ENCODE measurements at places on chromosomes 3 and 15.

- no peak for DNase-seq
These were observed 42.6 kb downstream of the MYZAP start for GRCh38 chr15:57634290-57634689.

GRCh38 chr3:100141586-100141985, 27.3 kb upstream of the FILIP1L start:
- peak; percentile 75 for DNase-seq

- no peak for DNase-seq
These were observed 85.8 kb downstream of the CFAP20DC start for GRCh38 chr3:58963928-58964503.

GRCh38 chr15:98858610-98859023, 149.0 kb downstream of the PGPEP1L start:
- no peak for DNase-seq

DNA sequence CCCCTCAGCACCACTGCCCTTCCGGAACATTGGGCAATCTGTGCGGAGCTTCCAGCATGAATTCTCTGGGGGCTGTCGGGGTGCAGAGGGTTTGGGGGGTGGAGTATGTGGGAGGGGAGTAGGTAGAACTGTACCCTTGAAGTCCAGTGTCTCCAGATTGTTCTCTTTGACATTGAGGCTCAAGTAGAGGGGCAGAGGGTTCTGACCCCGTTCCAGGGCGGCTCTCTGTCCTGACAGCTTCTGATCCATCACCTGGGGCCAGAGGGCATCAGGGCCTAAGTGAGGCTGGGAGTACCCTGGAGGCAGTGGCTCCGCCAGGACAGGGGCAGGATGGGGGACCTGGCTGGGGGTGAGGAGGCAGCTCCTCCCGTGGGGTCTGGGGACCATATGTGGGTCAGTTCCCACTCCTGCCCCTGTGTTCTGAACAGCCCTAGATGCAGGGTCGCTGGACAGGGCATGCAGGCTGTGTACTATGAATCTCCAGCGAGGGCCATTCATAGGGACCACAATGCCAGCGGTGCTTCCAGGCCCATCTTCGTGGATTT, 22.1 kb downstream of the PLA2G4D start:
- no peak for DNase-seq

- DNase-seq = no peak
These were observed 454.6 kb upstream of the ARPP21 start for GRCh38 chr3:35184775-35185174.

- DNase-seq = no peak
These were observed 844.9 kb upstream of the SEMA6D start for GRCh38 chr15:46872286-46872980.

DNA sequence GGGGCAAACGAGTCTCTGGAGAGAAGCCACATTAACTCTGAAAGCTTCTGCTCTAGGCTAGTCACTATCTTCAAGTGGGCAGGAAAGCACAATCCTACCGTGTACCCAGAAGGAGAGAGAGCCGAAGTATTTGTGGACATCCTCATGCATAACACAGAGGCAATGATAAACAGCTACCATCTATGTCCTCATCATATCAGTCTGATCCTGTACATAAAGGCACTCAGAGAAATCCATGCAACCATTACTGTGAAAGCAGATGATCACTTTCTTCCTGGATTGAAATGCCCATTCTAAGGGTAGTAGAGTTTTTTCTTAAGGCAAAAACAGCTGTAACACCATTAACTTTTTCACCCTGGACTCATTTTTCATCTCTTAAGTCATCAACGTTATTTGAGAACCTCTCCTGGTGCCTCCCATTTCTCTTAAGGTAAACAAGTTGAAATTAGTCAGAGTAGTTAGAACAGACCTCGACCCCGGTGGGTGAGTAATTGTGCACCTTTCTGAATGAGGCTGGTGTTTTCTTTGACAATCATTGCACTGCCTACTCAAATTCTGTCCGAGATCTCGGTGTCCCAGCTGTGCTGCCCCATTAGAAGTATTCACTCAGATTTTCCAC, 327.4 kb downstream of the SHQ1 start:
- DNase-seq = no peak

- no peak for DNase-seq
These were observed 77.9 kb upstream of the DCLK3 start for GRCh38 chr3:36842275-36842674.

GRCh38 chr15:76328958-76329357, 7.6 kb upstream of the ISL2 start:
- no peak for DNase-seq

- DNase-seq = no peak
These were observed 29.8 kb upstream of the PLXNA1 start for GRCh38 chr3:126952983-126953660.

- no peak for DNase-seq
These were observed 28.1 kb downstream of the CYP11A1 start for GRCh38 chr15:74339371-74339770.

GRCh38 chr3:55902221-55902900, 415.3 kb upstream of the WNT5A start:
- DNase-seq = no peak

- no peak for DNase-seq
These were observed 493.9 kb upstream of the ZNF385D start for GRCh38 chr3:22244761-22245521.

DNA sequence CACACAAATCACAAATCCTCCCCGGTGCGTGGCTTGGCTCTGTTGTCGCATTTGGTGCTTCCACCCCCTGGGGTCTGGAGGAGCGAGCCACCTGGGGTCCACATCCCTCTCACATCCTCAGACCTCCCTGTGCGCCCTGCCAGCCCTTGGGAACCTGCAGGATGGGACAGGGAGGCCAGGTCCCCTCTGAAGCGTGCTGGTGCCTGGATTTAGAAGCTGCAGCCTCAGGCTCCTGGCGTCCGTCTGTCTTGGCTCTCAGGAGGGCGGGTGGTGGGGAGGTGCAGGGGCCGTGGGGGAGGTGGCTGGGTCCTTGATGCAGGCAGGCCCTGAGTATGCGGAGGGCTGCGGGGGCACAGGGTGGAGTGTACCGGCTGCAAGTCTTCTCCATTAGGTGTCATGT, 38.4 kb downstream of the RGMA start:
- DNase-seq = no peak

- no peak for DNase-seq
These were observed 46.4 kb downstream of the ST3GAL6 start for GRCh38 chr3:98809557-98809956.

- no peak for DNase-seq
These were observed 857.3 kb downstream of the NAALADL2 start for GRCh38 chr3:175716446-175716845.

- DNase-seq = peak; percentile 57
These were observed 62.7 kb downstream of the PDE8A start for GRCh38 chr15:85044251-85044853.

GRCh38 chr15:75182187-75183131, 19.2 kb upstream of the C15orf39 start:
- DNase-seq = no peak

- DNase-seq = no peak
These were observed 121.7 kb upstream of the TPM1 start for GRCh38 chr15:62920682-62921502.

DNA sequence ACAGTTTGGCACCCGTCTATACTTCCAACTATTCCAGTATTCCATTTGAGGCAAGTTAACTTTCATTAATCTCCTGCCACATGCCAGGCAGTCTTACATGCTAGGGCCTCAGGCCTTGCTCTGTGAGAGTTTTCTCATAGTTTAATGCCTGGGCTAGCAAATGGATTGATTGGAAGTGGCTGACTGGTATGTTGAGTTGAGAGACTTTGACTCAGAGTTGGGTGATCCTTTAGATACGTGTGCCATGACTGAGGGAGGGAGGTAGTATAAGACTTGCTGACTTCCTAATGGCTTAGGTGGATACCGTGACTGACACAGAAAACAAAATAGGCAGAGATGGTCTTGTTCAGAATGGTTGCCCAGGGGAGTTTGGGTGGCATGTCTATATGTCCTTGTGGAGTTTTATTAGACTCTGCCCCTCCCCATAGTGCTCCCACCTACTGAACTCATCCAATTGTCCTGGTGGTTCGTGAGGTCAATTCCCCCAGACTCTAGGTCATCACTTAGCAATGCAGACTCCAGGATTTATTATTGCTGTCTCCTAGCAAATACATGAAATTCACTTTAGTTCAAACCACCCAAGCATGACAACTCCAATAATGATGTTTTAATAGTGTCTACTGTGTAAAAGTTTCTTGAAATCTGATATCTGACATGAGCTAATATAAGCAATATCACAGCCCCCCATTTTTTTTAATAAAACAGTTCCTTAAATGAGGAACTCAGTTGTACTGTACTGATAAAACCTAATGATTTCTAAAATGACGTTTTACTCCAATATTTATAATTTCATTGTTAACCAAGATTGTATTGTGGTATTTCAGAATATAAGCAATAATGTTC, 413.9 kb upstream of the MDFIC2 start:
- no peak for DNase-seq

GRCh38 chr15:68550498-68551295, 28.1 kb upstream of the CORO2B start:
- peak; percentile 82 for DNase-seq

DNA sequence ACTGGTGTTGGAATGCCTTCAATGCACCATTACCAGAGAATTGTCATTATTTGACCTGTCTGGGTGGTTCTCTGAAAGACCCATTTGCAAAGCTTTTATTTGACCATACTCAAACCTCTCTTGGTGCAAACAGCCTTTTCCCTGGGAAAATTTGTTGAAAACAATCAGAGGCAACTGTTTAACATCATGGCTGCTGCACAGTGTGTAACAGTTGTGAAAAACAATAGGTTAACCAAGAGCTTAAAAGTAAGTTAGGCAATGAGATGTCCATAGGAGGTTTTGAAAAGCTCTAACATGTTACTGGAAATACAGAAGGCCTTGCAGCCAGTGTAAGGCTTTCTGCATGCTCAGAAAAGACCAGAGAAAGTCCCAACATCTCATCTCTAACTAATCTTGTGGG, 18.9 kb downstream of the SPINK8 start:
- no peak for DNase-seq

GRCh38 chr15:44029003-44029402, 166.1 kb downstream of the FRMD5 start:
- DNase-seq = no peak

- peak; percentile 34 for DNase-seq
These were observed 72.1 kb downstream of the OTOL1 start for GRCh38 chr3:161568671-161569070.

GRCh38 chr3:2589336-2589969, 490.8 kb downstream of the CNTN4 start:
- DNase-seq = no peak

DNA sequence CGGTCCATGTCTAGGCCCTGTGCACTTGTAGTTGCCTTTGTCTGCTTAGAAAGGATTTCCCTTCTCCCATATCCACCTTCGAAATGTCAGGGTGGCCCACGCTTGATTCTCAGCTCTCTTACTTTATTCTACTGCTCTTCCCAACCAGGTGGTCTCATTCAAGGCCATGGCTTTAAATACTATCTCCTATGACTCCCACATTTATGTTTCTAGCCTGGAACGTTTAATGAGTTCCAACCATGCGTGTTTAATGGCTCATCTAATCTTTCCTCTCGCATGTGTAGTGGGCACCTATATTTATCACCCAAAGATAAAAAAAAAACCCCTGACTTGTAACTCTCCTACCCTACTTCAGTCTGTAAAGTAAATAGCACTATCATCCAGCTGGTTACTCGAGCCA, 727.2 kb upstream of the CFAP20DC start:
- no peak for DNase-seq

DNA sequence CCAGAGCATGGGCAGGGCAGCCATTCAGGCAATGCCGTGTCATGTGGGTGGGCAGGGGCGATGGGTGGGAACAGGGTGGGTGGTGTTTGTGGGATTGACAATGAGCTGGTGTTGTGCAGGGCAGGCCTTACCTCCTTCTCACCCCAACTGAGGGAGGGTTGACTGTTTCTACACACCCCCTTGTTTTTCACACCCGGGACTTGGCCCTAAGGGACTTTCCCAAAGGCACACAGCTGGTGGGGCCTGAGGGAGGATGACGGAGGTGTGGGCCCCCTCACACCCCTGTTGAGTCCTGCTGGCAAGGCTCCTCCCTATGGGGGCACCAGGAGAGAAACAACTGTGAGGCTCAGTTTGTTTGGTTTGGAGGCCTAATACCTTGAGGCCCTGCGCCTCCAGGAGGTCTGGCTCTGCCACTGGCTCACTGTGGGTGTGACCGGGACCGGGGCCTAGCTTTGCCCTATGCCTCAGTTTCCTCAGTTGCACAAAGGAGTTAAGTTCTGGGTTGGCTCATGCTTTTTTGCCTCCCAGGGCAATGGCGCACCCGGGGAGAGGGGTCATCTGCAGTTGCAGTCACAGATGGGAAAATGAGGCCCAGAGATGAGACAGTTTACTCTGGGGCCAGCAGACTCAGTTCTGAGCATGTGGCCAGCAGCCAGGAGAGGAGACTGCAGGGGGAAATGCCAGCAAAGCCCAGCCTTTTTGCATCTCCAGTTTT, 5.1 kb upstream of the DNAH1 start:
- no peak for DNase-seq

DNA sequence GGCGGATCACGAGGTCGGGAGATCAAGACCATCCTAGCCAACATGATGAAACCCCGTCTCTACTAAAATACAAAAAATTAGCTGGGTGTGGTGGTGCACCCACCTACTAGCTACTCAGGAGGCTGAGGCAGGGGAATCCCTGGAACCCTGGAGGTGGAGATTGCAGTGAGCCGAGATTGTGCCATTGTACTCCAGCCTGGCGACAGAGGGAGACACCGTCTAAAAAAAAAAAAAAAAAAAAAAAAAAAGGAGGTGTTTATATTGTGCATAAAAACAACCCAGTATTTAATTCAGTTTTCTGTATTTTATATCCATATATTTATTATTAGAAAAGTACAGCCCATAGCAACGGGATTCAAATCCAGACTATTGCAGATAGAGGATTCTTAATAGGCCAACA, 129.1 kb upstream of the SOX2 start:
- no peak for DNase-seq

- DNase-seq = peak; percentile 64
These were observed 25.7 kb upstream of the GALNT15 start for GRCh38 chr3:16148783-16149182.

DNA sequence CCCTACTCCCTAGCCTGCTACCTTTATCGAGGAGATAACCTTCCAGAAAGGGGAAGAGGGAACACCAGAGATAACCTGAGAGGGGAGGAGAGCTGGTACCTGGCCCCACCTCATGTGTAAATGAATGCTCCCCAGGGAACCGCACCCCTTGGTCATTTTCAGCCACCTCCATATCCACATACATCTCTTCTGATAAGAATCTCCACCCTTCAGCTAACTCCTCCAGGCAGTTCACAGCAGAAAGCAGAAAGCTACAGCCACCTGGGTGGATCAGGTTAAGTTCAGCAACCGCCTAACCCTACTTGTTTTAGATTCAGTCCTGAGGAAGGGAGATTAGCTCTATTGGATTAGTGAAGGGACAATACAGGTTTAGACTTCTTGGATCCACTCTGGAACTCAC, 38.0 kb upstream of the TIMP4 start:
- no peak for DNase-seq

DNA sequence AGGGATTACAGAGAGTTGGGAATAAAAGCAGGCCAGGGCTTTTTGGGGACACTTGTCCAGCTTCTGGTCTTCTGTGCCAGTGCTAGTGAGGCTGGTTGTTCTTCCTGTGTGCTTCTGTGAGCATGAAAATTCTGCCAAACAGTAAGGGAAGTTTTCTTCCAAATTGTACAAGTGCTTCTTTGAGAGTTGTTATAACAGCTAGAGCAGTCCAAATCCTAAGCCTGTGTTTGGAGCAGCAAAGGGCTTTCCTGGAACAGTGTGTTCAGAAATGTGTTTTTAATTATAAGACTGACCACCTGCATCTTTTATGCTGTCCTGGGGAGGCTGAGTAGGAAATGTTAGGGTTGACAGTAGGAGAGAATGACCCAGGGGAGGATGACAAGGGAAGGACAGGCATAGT, 223.0 kb upstream of the P2RY1 start:
- no peak for DNase-seq

- DNase-seq = no peak
These were observed 12.1 kb upstream of the SKOR1 start for GRCh38 chr15:67813104-67813634.
